ENCODE measurements at places on chromosomes 16 and 17.

DNA sequence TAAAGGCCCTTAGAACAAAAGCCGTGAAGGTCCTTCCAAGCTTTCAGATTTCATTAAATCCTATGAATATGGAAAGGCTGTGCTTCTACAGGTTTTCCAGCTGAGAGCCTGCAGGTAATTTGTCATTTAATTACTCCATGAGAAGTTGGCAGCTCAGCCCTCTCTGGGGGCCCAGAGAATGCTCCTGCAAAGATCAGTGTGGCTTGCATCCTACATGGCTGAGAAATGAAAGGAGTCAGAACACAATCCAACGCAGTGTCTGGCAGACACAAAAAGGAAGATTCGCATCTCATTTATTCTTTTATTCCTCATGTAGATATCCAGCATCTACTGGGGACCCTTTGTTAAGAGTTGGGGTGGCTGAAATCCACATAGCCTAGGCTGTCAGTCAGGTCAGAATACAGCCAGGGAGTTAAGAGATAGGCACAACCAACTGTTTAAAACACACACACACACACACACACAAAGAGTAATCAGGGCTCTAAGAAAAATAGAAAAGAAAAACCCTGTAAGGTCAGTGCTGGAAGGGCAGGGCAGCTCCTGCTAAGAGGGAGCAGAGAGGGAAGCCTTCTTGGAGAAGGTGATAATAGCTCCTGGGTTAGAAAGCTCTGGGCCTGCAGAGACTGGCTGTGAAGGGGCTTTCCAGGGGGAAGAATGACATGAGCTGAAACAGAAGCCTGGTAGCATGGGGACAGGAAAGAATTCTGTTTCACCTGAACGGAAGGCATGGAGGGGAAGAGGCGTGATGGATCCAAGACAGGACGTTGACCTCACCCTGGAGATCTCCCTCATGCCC is 46.9 kb upstream of the WSCD1 start:
- no peak for DNase-seq

DNA sequence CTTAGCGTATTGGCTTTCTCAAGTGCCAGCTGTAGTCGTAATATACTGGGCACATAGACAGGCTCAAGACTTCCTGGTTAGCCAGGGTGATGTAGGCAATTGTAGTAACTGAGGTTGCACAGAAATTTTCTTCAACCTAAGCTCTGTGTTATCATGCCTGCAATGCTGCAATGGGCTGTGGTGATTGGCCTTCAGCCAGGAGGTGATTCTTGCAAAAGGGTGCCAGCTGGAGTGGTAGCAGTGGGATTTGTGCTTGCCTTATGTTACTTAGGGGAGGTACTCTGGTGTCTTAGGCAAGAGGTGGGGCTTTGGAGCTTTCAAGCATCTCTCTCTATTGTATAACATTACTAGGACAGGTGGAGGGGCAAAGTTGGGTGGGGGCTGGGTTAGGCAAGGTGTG is 495.1 kb downstream of the CDH11 start:
- no peak for DNase-seq

DNA sequence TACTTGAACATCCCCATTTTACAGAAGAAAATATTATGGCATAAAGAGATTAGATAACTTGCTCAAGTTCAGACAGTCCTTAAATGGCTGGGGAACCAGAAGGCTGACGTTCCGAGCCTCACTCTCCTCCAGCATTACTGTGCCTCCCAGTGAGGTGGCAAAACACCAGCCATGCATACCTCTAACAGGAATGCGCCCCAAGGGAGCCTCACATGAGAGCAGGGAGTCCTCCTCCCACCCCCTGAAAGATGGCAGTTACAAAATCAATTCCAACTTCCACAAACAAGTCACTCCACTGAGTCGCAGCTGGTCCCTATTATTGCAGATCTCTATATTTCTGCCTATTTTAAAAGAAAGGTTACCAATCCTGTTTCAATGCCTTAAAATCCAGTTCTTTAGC is 55.5 kb downstream of the ANKFY1 start:
- DNase-seq = no peak

DNA sequence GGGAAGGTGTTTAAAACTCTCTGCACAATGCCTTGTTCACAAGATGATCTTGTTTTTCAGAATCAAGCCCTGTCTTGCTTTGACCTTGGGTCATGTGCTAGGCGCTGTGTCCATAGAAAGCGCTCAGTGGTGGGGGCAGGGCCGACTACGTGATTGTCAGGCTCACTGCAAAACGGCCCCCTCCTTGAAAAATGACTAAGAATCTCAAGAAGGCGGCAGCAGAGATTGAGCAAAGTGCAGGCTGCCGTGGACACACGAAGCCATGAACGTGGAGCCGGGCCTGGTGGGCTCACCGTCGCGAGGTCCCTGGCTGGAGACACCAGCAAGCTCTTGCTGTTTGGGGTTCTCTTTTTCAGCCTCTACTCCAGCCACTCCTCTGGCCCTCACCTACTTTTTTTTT is 10.2 kb downstream of the ATP2C2 start:
- DNase-seq = no peak

Data from occipital lobe (tissue), 3 donors.